Stimulated activated CD8-positive, alpha-beta memory T cell treated with anti-CD3 and anti-CD28 coated beads, Interleukin-4, amount 100 ng/mL, for 1 hour (primary cell): ENCODE measurements at places on chromosomes 7 and 10.

- DNase-seq = no peak
These were observed 19.7 kb upstream of the RPEL1 start for GRCh38 chr10:103225939-103226338.

- DNase-seq = no peak
These were observed 133.0 kb upstream of the TNS3 start for GRCh38 chr7:47714669-47715607.

GRCh38 chr7:47666164-47666862 is 84.4 kb upstream of the TNS3 start:
- DNase-seq = no peak

DNA sequence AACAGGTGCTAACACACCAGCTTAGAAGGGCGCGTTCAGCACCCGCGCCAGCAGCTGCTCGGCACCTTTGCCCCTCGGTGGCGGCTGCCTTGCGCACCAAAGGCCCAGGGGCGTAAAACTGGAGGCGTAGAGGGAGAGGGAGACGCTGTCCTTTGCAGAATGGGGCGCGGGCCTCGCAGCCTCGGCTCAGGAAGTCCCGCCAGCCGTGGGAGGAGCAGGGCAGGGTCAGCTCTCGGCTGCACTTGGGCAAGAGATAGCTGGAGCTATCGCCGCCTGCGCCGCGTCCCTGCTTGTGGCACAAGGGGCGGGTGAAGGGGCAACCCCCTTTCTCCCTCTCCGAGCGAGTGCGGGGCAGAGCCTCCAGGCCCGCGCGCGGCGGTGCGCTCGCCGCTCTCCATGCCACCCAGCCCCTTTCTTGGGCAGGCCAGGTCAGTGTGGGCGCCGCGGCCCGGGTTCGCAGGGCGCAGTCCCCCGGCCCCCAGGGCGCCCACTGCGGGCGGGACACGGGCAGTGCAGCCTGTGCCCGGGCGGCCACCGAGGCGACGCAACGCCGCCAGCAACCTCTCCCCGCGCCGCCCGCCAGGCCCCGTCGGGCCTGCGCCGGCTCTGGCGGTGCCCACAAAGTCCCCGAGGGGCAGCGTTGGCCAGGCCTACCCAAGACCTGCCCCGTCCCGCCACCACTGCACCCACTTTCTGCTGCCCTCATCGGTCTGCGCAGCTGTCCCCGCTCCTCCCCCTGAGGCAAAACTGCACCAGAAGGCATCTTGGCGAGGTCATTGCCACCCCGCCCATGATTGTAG is 4.1 kb downstream of the NEUROD6 start:
- no peak for DNase-seq

DNA sequence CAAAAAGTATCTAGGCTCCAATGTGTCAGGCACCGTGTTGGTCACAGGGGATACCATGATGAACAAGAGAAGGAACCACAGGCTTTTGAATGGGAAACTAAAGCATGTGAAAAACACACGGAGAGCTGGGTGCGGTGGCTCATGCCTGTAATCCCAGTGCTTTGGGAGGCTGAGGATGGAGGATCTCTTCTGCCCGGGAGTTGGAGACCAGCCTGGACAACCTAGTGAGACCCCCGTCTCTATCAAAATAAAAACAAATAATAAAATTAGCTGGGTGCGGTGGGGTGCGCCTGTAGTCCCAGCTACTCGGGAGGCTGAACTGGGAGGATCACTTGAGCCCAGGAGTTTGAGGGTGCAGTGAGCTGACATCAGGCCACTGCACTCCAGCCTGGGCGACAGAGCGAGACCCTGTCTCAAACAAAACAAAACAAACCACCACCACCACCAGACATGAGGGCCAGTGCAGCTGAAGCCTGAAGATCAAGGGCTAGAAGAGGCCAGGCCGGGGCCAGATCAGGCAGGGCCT is 611 bp upstream of the COPS6 start:
- no peak for DNase-seq

- DNase-seq = no peak
These were observed 68.3 kb downstream of the PRKAG2 start for GRCh38 chr7:151808400-151809145.
